ENCODE measurements at places on chromosomes 2 and 18.

DNA sequence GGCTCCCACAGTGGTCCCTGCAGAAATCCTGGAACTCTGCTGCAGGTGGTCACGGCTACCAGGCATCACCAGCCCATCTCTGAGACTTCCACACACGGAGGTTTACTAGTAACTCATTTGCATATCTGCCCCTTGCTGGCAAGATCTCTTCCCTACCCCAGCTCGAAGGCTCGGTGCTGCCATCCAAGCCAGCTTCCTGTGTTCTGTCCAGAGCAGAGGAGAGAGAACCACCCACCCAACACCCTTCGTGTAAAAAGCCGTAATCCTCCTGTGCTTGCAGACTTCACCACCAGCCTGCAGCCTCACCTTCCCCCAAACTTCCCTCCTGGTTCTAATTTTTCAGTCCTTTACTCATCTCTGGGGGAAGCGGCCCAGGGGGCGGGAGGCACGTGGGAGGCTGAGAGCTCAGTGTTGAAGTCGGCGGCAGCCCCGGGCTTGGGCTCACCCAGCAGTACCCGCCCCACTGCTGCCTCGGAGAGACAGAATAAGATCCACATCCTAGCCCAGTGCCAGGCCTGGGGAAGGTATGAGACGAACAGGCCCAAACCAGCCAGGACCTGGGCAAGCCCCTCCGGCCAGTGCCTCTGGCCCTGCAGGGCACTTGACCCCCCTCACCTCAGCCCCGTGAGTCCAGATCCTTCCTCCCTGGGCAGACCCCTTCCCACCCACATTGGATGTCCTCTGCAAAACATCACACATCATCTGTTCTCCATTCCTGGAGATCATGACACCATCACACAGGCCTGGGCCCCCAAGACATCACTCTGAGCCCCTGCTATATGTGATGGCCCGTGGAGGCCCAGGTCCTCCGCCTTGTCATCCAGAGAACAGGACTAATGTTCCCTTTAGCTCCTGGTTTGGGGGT lies 145.8 kb upstream of the ID2 start:
- no peak for DNase-seq

DNA sequence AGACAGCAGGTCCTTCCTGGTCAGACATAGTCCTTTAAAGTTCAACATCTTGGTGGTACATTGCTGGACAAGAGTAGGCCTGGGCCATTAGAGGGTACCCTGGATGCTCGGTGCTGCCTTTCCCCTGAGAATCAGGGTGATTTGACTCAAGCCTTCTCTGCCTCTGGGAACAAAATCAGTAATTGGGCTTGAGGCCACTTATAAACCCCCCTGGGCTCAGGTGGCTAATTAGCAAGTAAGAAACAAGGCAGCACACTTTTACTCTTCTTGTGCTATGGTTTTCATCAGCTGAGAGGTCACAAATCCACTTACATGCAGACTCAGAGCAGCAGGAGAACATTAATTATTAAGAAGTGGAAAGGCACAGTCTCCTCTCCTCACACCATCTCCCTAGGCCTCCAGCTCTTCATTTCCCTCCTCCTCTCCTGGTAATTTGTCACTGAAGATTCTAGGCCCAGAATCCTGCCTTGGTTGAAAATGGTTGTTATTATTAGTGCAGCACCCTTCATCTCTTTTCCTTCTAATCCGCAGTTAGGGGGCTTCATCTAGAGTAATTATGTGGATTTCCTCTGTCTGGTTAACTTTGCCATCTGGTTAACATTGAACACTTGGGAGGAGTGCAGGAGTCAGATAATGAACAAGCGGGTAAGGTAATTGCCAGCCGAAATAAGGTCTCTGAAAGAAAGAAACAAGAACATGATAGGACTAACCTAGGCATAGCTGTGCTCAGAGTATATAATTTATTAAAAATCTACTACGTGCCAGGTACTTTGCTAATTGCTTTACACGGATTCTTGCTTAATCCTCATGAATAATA lies 29.7 kb upstream of the CASP10 start:
- DNase-seq: no peak

- no peak for DNase-seq
Observed at GRCh38 chr2:231920366-231920765, 5.8 kb downstream of the NPPC start.

- no peak for DNase-seq
Observed at GRCh38 chr2:6667326-6667725, 198.4 kb downstream of the CMPK2 start.

- peak; percentile 88 for DNase-seq
Observed at GRCh38 chr2:231666171-231667095, 41.9 kb upstream of the PTMA start.

GRCh38 chr2:67896076-67896475 lies 166.7 kb downstream of the C1D start:
- no peak for DNase-seq

DNA sequence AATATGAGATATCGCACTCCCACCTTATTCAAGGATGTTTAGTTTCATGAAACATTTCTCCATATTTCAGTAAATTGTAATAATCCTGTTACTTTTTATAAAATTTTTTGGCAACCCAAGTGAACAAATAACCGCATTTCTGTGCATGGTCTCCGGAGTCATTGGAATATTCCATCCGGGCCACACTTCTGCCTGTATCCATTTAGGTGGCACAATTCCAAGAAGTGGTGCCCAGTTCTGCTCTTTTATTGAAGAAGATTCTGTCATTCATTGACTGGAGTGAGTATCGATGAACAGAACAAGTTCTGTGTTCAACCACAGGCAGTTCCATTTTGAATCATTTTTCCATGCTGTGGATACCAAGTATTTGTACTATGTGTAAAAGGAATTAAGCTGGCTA lies 26.6 kb upstream of the ICOS start:
- no peak for DNase-seq

DNA sequence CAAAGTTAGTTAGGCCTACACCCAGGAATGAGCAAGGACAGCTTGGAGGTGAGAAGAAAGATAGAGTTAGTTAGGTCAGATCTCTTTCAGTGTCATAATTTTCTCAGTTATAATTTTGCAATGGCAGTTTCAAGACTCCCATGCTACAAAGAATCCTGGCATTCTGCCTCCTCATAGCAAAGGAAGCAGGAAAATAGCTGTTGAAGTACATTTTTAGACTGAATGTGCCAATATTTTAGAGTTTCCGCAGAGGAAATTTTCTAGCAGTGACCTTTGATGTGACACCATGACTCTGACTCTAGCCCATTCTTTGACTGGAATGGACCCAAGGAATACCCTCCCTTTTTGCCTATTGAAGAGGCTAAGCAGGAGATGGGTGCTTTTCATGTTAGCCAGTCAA lies 371.7 kb downstream of the PIK3C3 start:
- no peak for DNase-seq

GRCh38 chr2:224308272-224308911 lies 93.5 kb downstream of the FAM124B start:
- DNase-seq: no peak

DNA sequence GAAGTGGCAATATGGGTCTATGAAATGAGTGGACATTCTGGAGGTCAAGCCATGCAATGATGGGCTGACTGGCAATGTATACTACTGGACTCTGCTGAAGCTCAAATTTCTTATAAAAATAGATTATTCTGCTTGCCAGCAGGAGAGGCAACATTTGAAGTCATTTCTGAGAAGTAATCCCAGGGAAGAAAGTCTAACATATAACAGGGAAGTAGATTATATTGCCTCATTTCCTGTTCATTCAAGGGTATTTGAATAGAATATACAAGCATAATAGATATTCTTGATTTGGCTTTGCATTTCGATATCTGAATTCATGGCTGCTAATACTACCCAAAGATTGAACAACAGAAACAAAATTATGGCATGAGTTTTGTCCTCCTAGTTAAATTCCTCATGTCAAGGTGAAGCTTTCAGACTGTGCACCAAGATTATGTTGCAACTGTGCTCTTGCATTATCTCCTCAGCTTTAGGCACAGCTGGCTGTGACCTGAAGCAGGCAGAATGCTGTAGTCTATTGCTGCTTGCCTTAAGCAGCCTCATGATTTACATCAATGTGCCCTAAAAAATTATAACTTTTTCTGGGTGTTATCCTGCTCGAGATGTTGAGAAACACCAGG lies 13.3 kb upstream of the TMX3 start:
- no peak for DNase-seq

GRCh38 chr2:164976301-164976700 lies 21.0 kb upstream of the SLC38A11 start:
- no peak for DNase-seq

GRCh38 chr2:41716497-41716896 lies 331.3 kb upstream of the PKDCC start:
- no peak for DNase-seq

GRCh38 chr2:152369176-152369860 lies 34.3 kb downstream of the FMNL2 start:
- no peak for DNase-seq

GRCh38 chr18:27616324-27616723 lies 431.2 kb upstream of the CHST9 start:
- DNase-seq: no peak

DNA sequence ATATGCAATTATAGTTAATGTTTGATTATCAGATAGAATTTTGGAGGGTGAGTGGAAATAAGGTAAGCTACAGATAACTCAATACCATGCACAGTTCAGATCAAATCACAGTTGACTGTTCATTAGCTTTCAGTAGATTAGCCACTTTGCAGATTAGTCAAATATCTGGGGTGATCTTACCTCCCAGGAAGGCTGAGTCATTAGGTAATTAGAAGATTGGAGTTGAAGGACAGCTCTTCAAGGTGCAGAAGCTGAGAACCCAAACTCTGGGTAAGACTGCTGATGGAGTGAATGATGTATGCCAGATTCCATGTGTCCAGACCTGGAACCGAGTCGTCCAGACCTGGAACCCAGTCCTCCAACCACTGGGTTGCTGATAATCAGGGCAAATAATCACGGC lies 262.8 kb upstream of the UBE2E3 start:
- no peak for DNase-seq

DNA sequence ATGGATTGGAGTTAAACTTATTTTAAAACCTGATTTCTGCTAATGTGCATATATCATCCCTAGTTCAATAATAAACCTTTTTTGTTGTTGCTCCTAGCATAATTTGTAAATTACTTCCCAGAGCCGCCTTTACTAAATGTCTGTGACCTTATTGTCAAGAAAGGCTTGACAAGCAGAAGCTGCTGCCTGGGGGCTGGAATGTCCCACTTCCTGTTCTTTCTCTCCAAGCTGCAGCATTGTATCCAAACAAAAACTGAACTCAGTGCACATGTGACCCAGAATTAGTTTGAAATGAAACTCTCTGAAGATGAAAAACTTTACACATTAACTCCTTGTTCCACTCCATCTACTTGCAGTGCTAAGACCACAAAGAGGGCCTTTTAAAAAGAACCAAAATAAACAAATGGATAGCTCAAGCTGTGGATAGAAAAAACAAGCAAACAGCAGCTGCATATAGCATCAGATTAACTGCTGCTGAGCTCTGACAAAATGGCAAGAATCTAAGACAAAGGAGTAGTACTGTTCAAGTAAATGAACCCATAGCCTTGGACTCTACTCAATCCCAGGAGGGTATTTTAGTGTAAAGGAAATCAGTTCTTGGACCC lies 99.8 kb upstream of the NEUROD1 start:
- no peak for DNase-seq

GRCh38 chr2:18247282-18248110 lies 313.0 kb downstream of the RDH14 start:
- DNase-seq: no peak

DNA sequence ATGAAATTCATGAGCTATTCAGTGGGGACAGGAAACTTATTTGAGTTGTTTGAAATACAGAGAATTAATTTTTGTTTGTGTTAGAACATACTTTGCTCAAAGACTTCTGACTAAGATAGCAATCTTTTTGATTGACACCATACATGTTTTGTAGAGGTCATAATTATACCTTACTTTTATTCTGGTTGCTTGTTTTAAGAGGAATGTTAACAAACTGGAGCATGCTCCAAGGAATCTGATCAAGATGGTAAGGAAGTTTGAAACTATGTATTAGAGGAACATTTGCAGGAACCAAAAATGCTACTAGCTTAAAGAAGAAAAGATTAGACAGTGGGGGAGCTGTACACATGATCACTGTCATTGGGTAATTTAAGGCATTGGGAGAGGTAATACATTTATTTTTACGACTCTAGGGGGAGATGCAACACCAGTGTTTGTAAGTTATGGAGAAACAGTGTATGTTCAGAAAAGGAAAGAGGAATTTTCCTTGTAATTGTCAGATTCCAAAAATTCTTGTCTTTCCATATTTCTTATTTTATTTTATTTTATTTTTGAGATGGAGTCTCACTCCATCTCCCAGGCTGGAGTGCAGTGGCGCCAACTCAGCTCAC lies 8.0 kb downstream of the AGFG1 start:
- DNase-seq: no peak

All from ascending aorta (tissue), 2 donors.